AG04449 (cell line): ENCODE measurements at places on chromosomes 4 and X.

DNA sequence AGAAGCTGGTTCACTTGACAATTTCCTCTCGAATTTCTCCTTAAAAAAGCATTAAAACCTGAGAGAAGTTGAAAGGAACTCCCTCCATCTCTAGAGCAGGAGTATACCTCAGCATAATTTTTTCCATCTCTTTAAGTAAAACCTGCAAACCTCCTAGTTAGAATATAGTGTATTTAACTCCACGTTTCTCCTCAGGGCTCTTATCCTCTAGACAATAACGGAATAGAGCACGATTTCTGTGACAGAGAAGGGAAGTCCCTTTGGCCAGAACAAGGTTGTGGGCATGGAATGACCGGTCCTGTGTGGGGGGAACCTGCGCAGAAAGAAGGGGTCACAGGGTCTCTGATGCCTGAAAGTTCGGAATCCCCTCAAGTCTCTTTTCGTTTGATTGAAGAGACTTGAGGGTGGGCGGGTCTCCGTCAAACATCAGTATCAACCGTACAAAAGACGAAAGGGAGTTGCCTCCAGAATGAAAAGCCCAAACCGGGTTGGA is 697 bp downstream of the ZNF280C start:
- DNase-seq = no peak

DNA sequence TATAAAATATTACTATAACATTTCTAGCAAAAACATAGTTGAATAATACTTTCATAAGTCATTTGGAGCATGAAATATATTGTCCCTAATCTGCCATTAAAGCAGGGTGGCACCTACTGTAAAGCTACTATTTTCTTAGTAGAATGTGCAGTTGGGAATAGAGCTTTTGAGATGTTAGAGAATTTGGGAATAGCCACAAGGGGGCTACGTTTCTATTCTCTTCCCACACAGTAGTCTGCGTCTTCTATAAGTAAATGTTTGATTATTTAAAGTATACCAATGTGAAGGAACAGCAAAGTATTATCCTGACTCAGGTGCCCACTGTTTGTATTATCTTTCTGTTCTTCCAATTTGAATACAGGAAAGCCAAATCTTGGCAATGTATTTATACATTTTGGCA is 323.2 kb upstream of the GIMD1 start:
- no peak for DNase-seq

GRCh38 chr4:24578364-24578763 is 6.0 kb downstream of the DHX15 start:
- DNase-seq = no peak

- no peak for DNase-seq
These were observed 108.8 kb downstream of the DDIT4L start for GRCh38 chr4:100081491-100081890.

- DNase-seq = no peak
These were observed 30.1 kb upstream of the MTMR1 start for GRCh38 chrX:150663073-150663472.

DNA sequence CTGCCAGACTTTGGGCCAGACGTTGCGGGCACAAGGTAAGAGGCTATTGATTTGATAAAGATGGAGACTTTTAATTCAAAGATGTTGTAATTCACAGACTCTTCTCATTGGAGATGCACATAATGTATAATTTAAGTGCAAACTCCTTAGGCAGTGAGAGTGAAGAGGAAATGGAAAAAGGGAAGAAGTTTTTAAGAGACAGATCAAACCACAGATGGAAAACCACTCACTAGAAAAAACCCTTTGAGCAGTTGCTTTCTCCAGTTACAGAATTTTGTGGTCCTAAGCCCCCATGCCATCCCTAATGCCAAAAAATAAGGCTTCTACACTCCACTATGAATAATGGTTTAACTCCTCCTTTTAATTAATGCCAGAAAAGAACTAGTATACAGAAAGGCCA is 977.1 kb upstream of the PRKX start:
- no peak for DNase-seq

DNA sequence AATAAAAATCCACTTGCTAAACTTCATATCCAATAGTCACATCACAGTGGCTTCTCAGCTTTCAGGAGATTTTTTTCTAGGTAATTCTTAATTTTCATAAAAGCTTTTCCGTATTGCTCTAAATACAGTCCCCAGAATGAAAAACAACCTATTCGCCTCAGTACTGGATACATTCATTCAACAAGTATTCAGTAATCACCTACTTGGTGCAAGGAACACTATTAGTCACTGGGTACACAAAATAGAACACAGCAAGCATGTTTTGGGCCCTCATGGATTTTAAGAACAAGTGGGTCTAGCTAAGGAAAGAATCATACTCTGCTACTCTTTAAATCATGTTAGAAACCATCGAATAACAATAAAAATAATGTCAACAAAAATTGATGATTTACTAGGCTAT is 2.8 kb upstream of the BEX3 start:
- DNase-seq = no peak

DNA sequence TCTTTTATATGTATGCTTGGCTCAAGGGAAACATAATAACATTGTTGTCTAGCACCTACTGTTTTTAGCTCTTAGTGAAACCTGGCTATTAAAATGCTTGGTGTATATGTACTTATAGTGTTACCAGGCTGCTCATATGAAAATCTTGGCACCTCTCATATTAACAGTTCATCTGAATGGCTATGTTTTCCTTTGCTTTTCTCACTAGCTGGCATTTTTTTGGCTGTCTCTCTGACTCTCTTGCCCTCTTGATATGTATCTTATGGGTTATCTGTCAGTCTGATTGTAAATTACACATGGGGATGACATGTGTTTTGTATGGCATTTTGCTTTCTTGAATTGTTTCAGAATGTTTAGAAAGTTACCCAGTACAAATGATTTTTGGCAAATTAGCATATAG is 158.0 kb downstream of the ARHGAP24 start:
- DNase-seq = no peak

DNA sequence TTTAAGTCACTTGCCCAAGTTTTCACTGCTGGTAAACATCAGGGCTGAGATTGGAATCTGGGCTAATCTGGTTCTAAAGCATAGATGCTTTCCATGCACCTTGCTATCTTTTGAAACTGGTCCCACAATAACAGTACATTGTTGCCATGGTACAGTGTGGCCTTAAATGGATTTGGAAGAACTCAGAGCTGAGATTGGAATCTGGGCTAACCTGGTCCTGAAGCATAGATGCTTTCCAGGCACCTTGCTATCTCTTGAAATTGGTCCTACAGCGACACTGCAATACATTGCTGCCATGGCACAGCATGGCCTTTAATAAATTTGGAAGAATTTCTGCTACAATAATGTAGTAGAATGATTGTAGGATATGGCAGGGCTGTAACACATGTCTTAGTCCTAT is 28.6 kb downstream of the DAPP1 start:
- DNase-seq = no peak

- no peak for DNase-seq
These were observed 3.2 kb downstream of the SPRY1 start for GRCh38 chr4:123399627-123400358.

- no peak for DNase-seq
These were observed 8.0 kb downstream of the SFRP2 start for GRCh38 chr4:153780876-153781275.
